ENCODE measurements at places on chromosomes 1 and 21.

- DNase-seq: peak; percentile 74
Observed at GRCh38 chr1:111222308-111223125, 5.0 kb upstream of the CHI3L2 start.

DNA sequence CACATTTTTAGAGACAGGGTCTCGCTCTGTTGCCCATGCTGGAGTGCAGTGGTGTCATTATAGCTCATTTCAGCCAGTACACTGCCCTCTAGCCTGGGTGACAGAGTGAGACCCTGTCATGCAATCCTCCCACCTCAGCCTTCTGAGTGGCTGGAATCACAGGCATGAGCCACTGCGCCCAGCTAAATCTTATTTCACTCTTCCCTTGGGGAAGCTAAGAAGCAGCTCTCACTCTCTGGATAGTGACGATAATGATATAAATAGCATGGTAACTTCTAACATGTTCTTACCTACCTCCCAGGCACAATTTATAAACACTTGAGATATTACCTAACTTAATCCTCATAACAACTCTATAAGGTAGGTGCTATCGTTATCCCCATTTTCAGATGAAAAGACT is 24.9 kb downstream of the IQGAP3 start:
- no peak for DNase-seq

- DNase-seq: peak; percentile 36
Observed at GRCh38 chr1:21497466-21498061, 11.7 kb upstream of the ALPL start.

DNA sequence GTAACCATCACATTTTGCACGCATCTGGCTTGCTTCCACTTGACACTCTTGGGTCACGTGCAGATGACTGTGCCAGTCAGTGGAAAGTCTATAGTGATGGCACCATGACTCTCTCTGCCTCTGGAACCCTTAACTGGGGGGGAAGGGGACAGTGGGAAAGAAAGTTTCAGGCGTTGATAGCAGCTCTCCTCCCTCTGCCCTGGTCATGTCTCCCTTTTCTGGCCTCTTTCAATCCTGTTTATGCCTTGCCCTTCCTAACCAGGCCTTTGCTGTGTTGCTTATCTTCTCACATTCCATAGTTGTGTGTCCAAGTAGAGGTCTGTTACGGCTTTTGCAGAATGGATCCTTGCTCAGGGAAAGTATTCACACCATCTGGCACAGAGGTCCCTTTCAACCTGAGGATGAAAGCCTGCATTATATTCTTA is 93.5 kb downstream of the NRDC start:
- DNase-seq: no peak

- DNase-seq: no peak
Observed at GRCh38 chr1:151953409-151954094, 40.1 kb downstream of the S100A10 start.

Measured in RPMI8226 (cell line).